Renal cortical epithelial cell (primary cell): ENCODE measurements at places on chromosomes 7 and 10. TPM values are rescaled to one million over a fixed set of nuclear protein-coding genes. Genes with fewer than 3 reads are reported as not detected.

Gene PCLO
- 0.35 and 5.2 TPM in 2 replicates for total RNA-seq

DNA sequence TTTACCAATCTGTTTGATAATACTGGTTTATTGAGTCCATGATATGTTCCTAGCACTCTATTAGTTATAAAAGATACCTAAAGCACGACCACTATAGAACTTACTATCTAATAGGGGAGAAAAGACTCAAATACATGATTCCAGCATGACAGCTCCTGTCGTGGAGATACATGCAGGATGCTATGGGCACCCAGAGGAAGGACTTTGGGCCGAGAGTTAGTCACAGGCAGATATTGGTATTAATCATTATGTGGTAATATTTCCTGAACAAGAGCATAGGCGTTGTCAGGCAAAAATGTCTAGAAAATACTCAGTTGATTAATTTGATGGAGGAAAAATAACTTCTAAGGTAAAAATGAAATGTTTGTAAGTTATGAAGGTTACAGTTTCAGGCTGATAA, 31.8 kb downstream of the CNNM2 start:
- no peak for DNase-seq

GRCh38 chr10:112393341-112393740, 19.4 kb downstream of the ACSL5 start:
- DNase-seq = peak; percentile 53

DNA sequence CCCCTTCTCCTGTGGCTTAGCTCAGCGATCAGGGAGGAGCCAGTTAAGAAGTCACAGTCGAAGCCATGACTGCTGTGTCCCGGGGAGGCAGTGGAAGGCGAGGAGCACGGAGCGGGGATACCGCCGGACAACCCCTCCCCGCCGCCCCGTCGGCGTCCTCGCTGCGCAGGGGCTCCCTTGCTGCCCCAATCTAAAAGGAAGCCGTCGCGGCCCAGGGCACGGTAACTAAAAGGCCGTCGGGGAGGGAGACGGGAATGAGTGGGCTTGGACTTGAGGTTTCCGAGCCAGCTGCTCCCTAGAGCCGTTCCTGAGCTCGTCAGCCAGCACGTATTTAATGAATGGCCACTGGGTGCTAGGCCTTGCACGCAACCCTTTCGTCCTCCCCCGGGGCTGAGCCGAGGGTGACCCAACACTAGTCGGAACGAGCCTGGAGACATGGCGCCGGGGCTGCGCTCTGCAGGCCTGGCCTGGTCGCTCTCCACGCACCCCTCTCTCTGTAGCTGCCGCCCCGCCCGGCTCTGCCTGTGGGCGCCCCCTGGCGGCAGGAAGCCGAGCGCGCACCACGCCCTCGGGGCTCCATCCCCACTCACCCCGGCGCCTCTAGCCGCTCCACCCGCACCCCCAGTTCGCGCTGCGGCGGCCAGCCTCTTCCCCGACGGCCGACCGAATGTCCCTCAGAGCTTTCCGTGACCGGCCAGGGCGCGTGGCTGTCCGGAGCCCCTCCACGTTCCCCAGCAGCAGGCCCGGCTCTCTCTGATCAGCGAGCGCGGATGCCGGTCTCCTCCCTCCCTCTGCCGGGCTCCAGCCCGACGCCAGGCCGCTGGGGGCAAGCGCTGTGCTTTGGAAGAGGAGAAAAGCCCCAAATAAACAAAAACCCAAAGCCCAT, 29.3 kb upstream of the KCNK18 start:
- DNase-seq = no peak

DNA sequence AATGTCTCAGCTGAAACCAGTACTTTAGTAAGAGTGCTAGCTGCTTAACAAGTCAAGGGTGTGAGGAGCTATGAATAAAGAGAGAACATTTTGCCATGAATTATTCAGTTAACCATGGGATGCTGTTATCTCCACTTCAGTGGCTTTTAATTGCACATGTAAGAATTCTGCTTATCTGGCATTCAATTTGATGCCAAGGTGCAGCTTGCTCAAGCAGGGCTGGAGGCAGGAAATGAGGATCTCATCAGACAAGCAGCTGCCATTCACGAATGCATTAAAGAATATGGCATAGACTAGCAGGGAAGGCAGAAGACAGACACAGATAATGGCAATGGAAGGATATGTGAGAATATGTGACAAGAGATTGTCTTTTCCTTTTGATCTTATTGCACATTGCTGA, 697.8 kb downstream of the NRG3 start:
- peak; percentile 79 for DNase-seq

GRCh38 chr10:121378251-121378801, 219.9 kb downstream of the FGFR2 start:
- no peak for DNase-seq

- DNase-seq = no peak
These were observed 59.5 kb downstream of the LRRC18 start for GRCh38 chr10:48880016-48880705.

GRCh38 chr10:133590226-133590969, 25.0 kb upstream of the SYCE1 start:
- DNase-seq = no peak

- DNase-seq = no peak
These were observed 79.3 kb downstream of the MKI67 start for GRCh38 chr10:128046953-128047290.
